Cardiac muscle cell (in vitro differentiated cells and primary cell): ENCODE measurements at places on chromosomes 7 and 10. TPM values are rescaled to one million over a fixed set of nuclear protein-coding genes. Genes with fewer than 3 reads are reported as not detected.

NOD1 gene
- 38.6 and 79.6 TPM in 2 replicates for total RNA-seq

CHRM2 gene
- total RNA-seq, result 75.3 and 79.8 TPM in 2 replicates

- H3K27me3 ChIP-seq, result no peaks in the 10 kb centered on the region
- no peak overlapping the region for H3K27ac ChIP-seq
- peaks cover 8% of the 10 kb centered on the region for H3K4me1 ChIP-seq
- DNase-seq, result peak; percentile 23
- H3K4me3 ChIP-seq, result peak overlapping the region; percentile 80
Measured at GRCh38 chr10:101588879-101589278, 758 bp downstream of the DPCD start.

ZMIZ1 gene
- 57.1 and 78.8 TPM in 2 replicates for total RNA-seq

DNA sequence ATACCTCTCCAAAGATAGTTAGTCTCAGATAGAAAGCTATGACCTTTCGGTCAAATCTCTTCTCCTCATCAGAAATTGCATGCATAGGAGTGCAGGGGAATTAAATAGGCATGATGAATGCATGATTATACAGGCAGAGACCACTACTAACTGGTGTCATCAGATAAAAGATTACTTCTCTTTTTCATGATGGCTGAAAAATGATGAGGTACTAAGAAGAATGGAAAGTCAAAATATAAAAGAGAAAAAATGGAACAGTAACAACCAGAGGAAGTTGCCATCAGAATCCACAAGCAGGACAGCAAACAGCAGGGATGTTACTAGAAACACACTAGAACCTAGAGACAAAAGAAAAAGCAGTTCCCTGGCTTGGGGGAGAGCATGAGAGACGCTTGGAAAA lies 31.6 kb downstream of the CTTNBP2 start:
- no peaks in the 10 kb centered on the region for H3K27me3 ChIP-seq
- H3K4me3 ChIP-seq, result no peak overlapping the region
- no peaks in the 10 kb centered on the region for H3K36me3 ChIP-seq
- H3K4me1 ChIP-seq, result peaks cover 10% of the 10 kb centered on the region
- H3K27ac ChIP-seq, result no peak overlapping the region

GRCh38 chr7:140586516-140586915 lies 54.1 kb downstream of the DENND2A start:
- H3K4me1 ChIP-seq, result no peaks in the 10 kb centered on the region
- H3K36me3 ChIP-seq, result no peaks in the 10 kb centered on the region
- no peak overlapping the region for H3K4me3 ChIP-seq
- no peak overlapping the region for H3K27ac ChIP-seq
- no peak for DNase-seq

GRCh38 chr10:9069136-9069535 lies 1014.6 kb downstream of the GATA3 start:
- H3K27me3 ChIP-seq, result no peaks in the 10 kb centered on the region
- no peaks in the 10 kb centered on the region for H3K4me1 ChIP-seq
- H3K36me3 ChIP-seq, result no peaks in the 10 kb centered on the region

DNA sequence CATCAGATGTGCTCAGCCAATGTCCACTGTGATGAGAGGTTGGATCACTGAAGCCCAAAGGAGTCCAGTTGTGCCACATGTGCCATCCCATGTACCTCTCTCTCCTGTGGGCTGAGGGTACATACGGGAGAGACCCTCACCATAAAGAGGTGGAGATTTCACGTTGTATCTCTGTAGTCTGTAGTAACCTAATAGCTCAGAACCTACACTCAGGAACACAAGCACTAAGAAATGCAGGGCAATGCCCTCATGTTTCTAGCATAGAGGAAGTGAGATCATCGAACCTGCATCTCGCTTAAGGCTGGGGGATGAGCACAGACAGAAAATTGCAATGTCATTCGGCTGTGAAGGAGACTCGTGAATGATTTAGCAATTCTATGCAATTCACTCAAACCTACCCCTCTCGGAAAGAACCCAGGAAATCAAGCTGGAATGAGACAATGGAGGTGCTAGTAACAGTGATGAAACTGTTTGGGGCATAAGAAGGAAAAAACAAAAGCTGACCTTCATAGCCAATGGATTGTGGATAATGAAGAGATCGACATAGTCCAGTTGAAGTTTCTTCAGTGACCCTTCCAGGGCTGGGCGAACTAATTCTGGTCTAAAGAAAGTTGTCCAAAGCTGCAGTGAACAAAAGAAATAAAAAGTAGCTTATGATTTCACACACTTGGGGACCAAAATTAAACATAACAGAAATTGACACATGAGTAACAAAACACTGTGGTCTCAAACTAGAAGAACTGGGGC lies 80.3 kb upstream of the UCN3 start:
- H3K27me3 ChIP-seq, result no peaks in the 10 kb centered on the region
- H3K36me3 ChIP-seq, result no peaks in the 10 kb centered on the region
- H3K4me3 ChIP-seq, result no peak overlapping the region
- peak; percentile 85 for DNase-seq

DNA sequence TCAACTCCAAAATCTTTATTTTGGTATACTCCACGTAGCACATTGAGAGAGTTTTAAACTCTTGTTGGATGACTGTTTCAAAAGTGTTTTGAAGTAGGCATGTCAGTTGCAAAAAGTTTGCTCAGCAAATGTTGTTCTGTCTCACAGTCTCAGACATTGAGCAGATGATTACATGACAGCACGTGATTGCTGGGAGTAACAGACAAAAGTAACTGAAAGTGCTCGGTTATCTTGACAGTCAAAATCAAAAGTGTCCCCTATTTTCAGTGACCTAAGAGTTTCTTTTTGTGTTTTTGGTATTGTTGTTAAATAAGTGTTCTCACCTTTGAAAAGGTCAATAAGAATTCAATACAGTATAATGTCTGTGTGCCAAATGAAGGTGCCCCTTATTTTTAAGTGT lies 84.3 kb downstream of the CFTR start:
- peaks cover 28% of the 10 kb centered on the region for H3K4me1 ChIP-seq
- H3K36me3 ChIP-seq, result no peaks in the 10 kb centered on the region
- H3K27me3 ChIP-seq, result no peaks in the 10 kb centered on the region

ELAPOR2 gene
- total RNA-seq, result 35.8 and 39.1 TPM in 2 replicates

LIPM gene
- not detected in 2 replicates for total RNA-seq
